Liver (tissue), 10 donors: ENCODE measurements at places on chromosomes 11 and 22.

DNA sequence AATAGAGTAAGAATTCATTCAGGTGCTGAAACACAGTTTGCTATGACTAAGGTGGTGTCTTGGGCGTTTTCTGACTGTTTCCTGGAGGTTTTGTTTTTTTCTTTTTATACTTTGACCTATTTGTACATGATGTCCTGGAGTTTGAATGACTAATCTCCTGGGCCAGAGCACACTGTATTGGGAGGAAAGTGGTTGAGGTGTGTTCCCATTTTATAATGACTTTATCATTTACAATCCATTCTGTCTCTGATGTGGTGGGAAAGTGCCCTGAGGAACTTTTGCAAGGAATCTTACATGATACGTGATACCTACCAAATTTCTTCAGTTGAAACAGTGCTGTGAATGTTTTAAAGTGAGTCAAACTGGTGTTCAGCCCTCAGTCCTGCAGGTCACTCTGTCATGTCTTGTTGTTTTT lies 80.8 kb downstream of the TNRC6B start:
- peaks cover 5% of the 10 kb centered on the region for H3K36me3 ChIP-seq
- H3K27me3 ChIP-seq, result no peaks in the 10 kb centered on the region
- no peak overlapping the region for H3K27ac ChIP-seq
- no peak for DNase-seq
- H3K4me3 ChIP-seq, result no peak overlapping the region
- no peaks in the 10 kb centered on the region for H3K4me1 ChIP-seq

GRCh38 chr11:128964463-128964930 lies 21.8 kb upstream of the TP53AIP1 start:
- H3K36me3 ChIP-seq, result peaks cover 11% of the 10 kb centered on the region
- H3K27ac ChIP-seq, result no peak overlapping the region
- no peak overlapping the region for H3K4me3 ChIP-seq
- no peaks in the 10 kb centered on the region for H3K4me1 ChIP-seq
- H3K27me3 ChIP-seq, result no peaks in the 10 kb centered on the region

DNA sequence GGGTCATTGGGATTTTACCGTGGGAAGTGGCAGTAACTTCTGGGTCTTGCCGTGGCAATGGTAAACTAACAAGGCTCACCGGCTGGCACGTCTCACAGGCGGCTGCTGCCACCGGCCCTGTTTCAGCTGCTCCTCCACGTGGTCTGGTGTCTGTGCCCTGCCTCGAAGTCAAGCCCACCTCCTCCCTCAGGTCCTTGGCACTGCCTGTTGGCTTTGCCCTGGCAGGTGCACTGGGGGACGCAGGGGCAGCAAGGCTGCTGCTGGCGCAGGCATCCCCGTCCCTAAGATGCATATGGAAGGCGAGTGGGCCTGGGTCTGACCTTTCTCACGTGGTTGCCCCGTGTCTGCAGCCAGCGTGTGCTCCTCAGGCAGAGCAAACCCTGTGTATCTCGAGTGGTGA lies 783.6 kb downstream of the BRD1 start:
- H3K4me3 ChIP-seq, result no peak overlapping the region
- DNase-seq, result no peak
- H3K27me3 ChIP-seq, result no peaks in the 10 kb centered on the region
- no peak overlapping the region for H3K27ac ChIP-seq
- H3K36me3 ChIP-seq, result no peaks in the 10 kb centered on the region

DNA sequence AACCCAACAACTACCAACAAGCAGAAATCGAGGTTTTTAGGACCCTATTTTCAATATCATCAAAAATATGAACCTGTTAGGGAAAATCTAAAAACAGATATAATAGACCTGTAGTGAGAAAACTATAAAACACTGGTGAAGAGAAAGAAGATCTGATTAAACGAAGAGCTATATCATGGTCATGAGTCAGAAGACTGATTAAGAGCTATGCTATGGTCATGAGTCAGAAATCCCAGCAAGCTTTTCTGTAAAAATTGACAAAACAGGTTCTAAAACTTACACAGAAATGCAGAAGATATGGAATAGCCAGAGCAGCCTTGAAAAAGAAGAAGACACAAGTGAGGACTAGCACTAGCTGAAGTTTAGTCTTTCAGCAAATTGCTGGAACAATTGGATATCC lies 345.0 kb downstream of the TBC1D22A start:
- H3K27me3 ChIP-seq, result no peaks in the 10 kb centered on the region
- H3K36me3 ChIP-seq, result no peaks in the 10 kb centered on the region
- H3K4me1 ChIP-seq, result no peaks in the 10 kb centered on the region
- no peak overlapping the region for H3K4me3 ChIP-seq

- no peaks in the 10 kb centered on the region for H3K27me3 ChIP-seq
- H3K36me3 ChIP-seq, result no peaks in the 10 kb centered on the region
- DNase-seq, result no peak
Measured at GRCh38 chr11:107864591-107864990, 6.0 kb upstream of the SLC35F2 start.

GRCh38 chr22:25802018-25802417 lies 60.0 kb downstream of the MYO18B start:
- H3K27me3 ChIP-seq, result no peaks in the 10 kb centered on the region
- no peaks in the 10 kb centered on the region for H3K36me3 ChIP-seq
- no peak overlapping the region for H3K4me3 ChIP-seq
- H3K4me1 ChIP-seq, result no peaks in the 10 kb centered on the region
- DNase-seq, result no peak
